ENCODE measurements at places on chromosomes 4 and X.
A peak's percentile ranks its signal among the peaks of the same experiment; 100 is the strongest.

- DNase-seq, result no peak
Observed at GRCh38 chr4:164467493-164467892, 286.4 kb upstream of the SMIM31 start.

DNA sequence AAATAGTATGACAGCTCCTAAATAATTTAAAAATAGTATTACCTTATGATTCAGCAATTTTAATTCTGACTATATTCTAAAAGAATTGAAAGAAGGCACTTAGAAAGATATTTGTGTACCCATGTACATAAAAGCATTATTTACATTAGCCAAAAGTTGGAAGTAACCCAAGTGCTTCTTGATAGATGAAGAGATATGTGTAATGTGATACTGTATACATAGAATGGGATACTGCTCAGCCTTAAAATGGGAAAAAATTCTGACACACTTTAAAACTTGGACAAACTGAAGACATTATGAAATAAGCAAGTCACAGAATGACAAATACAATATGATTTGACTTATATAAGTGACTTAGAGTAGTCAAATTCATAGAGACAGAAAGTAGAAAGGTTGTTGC, 112.2 kb downstream of the IDS start:
- peak; percentile 49 for DNase-seq

DNA sequence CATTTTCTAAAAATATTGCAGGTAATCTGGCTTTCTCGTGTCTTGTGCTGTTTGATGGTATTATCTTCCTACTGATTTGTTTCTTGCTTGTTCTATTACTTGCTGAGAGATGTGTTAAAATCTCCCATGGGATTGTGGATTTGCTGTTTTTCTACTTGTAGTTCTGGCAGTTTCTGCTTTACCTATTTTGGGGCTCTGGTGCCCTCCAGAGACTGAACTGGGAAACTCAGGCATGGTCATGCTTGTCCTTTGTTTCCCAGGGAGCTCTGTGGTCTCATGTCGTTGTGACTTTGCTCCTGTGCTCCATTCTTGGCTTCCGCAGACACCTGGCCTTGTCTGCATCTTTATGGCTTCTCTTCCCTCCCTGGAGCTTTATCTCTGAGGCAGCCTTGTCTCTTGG, 39.5 kb downstream of the NSD2 start:
- peak; percentile 63 for DNase-seq

DNA sequence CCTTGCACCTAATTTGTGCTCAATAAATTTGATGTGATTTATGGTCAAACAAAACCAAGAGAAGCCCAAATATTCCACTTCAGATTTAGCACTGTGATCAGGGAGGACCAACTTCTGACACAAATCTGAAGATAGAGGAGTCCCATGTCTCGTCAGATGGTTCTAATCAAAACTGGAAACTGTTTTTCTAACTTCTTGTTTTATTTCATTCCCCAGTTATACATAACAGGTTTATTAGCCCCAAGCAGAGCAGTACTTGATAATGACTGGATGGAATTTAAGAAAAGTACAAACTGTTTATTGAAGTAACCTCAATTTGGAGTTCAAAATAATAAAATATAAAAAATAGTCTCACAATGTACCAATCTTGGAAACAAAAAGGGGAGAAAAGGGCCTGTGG, 310.3 kb downstream of the LDB2 start:
- DNase-seq, result no peak

GRCh38 chrX:54509400-54509799, 13.4 kb upstream of the FGD1 start:
- DNase-seq, result peak; percentile 78

DNA sequence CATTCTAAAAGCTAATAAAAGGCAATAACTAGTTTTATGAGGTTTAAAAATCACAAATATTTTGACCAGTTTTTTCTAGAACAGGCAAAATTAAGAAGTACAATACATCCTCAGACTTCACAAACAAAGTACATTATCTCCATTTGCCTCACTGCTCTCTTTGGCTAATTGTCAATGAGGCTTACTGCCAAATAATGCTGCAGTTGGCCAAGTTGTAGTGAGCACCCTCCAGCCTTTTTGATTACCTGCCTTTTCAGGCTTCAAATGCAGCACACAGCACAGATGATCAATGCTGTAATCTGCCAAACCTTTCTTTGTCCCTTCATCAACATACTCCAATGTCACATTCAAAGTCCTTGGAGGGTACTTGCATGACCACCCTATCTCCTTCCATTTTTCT, 605.2 kb downstream of the KLHL13 start:
- DNase-seq, result no peak

- DNase-seq, result no peak
Observed at GRCh38 chr4:3367866-3368265, 73.9 kb upstream of the HGFAC start.

DNA sequence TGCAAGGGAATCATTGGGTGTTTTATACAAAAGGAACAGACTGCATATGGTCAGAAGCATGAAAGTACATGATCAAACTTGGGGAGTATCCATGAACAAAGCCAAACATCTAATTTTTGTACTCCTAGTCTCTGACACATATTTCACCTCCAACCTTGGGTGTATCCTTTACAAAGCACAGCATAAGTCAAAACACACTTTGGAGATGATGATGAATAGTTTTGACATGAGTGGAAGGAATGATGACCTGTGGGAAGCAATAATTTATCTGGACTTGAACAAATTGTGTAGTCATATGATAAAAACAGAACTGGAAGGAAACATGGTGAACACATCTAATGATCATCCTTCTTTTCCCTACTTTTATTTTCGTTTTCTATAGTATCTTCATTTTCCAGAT, 108.7 kb upstream of the PLS3 start:
- DNase-seq, result peak; percentile 49

GRCh38 chr4:174592985-174593335, 70.7 kb upstream of the HPGD start:
- peak; percentile 71 for DNase-seq

DNA sequence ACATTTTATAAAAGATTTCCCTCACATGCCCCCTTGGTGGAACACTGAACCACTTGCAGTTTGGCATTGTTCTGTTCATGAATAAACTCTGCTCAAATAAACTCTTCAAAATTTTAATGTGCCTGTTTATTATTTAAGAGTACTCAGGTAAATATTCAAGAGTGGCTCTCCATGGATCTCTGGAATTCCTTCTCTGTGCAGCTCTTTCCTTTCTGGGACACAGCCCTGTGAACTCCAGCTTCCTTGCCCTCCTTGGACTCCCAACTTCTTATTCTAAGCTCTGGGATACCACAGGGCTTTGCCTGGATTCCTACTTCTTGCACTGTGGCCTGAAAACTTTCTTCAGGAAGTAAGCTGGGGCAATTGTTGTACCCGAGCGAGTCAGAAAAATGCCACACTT, 8.3 kb downstream of the BEX3 start:
- DNase-seq, result no peak

DNA sequence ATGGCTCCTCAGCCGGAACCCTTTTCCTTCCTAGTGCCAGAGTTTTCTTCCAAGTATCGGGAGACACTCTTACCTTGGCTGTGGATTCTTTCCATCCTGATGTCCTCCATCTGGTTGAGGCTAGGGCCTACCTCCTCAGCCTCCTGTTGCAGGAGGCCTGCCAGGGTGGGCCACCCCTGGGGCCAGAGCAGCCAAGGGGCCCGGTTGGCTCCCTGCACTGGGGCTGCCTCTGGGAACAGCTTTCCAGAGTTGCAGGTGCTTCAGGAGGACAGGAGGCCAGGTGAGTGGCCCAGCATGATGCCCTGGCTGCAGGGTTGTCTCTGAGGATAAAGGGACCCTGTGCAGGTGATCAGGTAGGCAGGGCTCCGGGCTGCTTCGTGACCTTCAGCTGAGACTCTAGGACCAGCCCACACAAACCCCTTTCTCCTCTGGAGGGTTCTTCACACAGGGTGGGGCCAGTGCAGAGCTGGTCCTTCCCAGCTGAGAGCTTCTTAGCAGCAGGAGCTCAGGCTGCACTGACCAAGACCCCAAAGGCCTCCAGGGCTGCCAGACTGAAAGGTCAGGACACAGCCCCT, 5.3 kb upstream of the GPR78 start:
- no peak for DNase-seq

- no peak for DNase-seq
Observed at GRCh38 chr4:149500806-149501205, 314.8 kb downstream of the IQCM start.

- no peak for DNase-seq
Observed at GRCh38 chrX:98422536-98422935, 1538.8 kb downstream of the RPA4 start.

- DNase-seq, result no peak
Observed at GRCh38 chr4:99564921-99565320, 1.1 kb upstream of the TRMT10A start.

DNA sequence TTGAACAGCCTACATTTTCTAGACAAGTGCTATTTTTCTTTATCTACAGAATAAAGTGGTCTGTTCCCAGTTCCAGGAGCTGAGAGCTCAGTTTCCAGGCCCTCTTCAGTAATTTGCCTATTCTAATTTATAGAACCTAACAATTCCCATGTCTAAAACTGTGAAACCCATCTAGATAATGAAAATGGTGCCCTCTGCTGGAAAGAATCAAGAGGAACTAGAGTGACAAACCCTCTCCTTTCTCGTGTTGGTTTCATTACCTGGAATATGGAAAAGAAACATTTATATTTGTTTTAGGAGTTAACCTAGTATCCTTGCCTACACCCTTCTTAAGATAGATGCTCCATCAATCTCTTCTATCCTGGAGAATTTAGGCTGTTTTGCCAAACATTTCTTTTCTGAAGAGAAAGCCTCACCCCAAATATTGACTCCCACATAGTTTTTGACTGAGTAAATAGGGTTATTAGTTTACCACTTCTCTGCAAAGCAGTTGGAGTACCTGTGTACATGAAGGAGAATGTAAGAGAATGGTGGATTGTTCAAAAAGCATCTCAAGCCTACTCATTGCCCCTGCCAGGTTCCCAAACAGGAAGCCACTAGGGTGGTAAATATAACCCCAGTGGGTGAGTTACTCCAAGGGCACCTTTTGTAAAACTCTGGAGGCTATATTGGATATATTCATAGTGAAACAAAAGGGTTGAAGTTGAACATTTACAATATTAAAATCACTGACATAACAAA, 121.6 kb downstream of the RASL11B start:
- DNase-seq, result peak; percentile 61

DNA sequence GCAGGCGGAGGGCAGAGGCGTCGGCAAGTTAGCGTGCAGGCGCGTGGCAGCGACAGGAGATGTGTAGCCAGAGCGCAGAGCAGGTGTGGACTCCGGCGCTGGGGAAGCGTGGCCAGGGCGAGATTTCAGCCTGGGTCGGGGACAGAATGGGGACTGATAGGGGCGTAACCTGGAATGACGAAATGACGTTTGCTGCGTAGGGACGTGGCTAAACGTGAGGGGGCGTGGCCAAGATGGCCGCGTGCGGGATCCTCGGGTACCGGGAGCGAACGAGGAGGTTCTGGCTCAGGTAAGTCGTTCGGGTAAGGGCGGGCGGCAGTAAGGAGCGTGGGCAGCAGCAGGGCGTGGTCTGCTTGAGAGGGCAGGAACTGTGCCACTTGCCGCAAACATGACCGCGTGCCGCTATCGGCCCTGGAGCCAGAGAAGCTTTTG, 10.9 kb upstream of the CLTRN start:
- DNase-seq, result no peak

- no peak for DNase-seq
Observed at GRCh38 chr4:8793571-8794160, 78.0 kb downstream of the HMX1 start.

DNA sequence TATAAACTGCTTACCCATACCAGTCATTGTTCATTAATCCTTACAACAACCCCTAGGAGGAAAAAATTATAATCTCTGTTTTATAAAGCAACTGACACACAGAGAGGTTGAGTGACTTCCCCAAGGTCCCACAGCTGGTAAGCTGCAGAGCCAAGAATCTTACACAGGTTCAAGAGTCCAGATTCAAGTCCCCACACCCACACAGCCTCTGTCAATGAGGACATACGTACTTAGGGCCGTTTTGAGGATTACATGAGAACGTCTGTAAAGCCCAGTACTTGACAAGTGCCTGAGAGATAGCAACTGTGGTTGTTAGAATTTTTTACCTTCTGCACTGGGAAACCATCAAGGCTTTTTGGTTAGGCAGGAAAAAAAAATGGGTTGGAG, 556 bp upstream of the SLC25A43 start:
- DNase-seq, result no peak

DNA sequence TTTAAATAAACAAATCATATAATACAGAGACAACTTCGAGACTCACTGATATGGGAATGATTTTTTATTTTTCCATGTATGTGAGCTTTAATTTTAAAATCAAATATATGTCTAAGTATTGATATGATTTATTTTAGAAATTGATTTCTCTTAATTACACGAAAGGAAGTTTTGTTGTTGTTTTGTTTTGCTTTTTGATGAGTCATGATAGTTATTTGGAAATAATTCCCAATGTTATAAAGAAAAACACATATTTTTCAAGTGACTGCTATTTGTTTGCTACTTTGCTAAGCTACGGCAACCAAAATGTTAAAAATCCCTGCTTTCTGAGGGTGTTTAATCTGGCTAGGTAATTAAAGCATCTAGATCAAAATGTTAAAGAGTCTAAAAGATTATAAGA, 2139.4 kb upstream of the TENM3 start:
- no peak for DNase-seq

- DNase-seq, result peak; percentile 90
Observed at GRCh38 chr4:53943345-53944085, 120.9 kb downstream of the CHIC2 start.

DNA sequence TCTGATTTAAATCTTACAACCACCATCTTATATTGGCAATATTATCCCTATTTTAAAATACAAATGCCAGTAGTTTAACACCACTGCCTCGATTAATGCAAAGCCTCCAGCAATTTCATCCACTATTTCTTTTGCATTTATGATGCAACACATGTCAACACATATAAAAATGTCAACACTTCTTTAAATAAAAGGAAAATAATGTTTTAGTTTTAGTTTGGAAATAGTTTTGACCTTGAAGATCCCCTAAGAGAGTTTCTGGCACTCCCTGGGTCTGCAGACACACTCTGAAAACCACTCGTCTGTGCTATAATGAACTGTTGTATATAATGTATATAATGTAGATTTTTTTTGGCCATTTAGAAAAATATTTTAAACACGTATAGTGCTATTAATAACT, 99.0 kb downstream of the CAMK2D start:
- DNase-seq, result no peak

- DNase-seq, result no peak
Observed at GRCh38 chr4:113617195-113617594, 144.3 kb downstream of the CAMK2D start.

GRCh38 chrX:5807181-5807580, 421.5 kb downstream of the NLGN4X start:
- DNase-seq, result peak; percentile 36

GRCh38 chr4:3029464-3029863, 44.9 kb downstream of the HTT-AS start:
- no peak for DNase-seq

DNA sequence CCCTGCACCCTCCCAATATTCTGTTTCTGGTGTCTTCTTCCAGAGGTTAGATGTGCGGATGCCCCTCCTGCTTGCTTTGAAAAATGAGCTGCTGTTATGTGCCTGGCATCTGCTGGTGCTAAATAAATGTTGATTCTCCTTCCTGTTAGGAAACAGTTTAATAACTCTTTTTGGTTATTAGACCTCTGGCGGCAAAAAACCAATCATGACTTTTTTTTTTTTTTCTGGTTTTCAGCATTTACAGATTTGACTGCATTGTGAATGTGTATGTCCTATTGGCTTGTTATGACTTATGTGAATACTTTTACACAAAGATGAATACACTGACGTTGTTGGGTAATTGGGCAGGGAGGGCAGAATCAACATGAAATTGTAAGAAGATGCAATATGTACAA, 13.6 kb upstream of the TMEM156 start:
- DNase-seq, result no peak

Data from fibroblast of upper back skin (primary cell).